ENCODE measurements at places on chromosomes 3 and 15.
A peak's percentile ranks its signal among the peaks of the same experiment; 100 is the strongest.

GRCh38 chr3:105781871-105782270 is 86.9 kb downstream of the CBLB start:
- no peak for DNase-seq

GRCh38 chr3:144369129-144369879 is 397.7 kb downstream of the DIPK2A start:
- DNase-seq, result no peak

GRCh38 chr3:122794483-122794778 is 438 bp upstream of the SLC49A4 start:
- no peak for DNase-seq

DNA sequence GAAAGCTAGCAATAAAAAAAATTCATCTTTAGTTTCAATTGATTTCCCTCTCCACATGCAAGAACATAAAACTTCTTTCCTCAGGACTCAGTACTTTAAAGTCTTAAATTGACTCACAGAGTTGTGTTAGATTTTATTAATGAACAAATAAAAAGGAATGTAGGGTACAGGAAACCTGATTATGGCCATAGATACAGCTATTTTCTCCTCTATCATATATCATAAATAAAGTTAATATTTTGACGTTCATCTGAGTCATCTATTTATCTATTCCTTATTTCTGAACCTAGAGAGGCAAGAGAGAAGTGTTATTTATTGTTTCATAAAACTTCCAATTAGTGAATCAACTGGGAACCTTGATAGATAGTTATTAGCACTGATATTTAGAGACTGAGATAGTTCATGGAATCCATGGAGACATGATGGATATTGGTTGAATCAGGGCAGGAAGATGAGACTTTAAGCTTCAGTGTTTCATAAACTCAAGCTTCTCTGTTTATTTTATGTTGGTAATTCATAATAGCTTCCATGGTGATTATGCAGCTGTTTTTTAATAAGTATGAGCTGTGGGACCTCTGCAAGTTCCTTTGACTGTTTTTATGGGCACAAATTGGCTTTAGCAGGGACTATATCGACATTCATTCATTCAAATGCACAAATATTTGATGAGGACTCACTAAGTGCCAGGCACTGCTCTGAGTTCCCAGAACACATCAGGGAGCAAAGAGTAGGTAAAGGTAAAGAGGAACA is 143.5 kb upstream of the TGFBR2 start:
- no peak for DNase-seq

DNA sequence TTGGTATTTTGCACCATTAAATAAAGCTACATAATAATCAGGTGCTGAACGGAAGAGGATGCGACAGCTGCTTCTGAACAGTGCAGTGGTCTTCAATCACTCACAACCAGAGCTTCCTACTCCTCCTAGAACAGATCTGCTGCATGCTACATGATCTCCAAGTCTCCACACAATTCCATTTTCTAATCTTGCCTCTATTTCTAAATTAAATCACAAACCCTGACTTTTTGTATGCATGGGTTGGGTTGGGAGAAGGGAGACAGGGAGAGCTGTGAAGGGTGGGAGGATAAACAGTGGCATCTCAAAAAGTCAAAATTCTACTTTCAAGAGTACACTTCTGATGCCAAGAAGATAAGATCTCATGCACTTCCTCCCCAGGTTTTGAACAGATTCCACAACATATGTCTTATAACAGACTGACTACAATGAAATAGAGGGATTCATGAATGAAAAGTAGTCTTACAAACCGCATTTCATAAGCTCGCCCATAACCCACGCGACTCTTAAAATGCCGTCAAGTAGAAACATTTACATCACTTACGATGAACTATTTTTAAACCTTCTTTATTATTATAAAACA is 57.2 kb downstream of the CHSY1 start:
- DNase-seq, result no peak

DNA sequence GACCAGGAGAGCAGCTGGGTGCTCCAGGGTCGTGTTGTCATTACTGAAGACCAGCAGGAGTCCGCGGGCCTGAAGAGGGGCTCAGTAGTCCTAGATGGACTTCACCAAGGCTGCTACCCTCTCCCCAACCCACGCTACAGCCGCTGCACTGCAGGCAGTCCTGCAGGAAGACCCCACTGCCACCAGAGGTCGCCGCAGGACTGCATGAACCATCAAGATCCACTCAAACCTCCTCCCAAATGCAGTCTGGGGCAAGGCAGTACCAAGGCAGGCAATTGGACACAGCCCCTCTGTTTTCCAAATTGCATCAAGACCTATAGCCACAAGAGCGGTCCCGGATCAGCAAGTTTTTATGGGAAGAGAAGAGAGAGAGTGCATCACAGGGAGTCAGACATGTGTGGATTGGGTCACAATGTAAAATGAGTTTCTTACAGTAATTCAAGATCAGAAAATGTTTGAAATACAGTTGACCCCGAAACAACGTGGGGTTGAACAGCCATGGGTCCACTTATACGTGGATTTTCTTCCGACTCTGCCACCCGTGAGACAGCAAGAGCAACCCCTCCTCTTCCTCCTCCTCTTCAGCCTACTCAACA is 46.7 kb downstream of the DZIP1L start:
- peak; percentile 58 for DNase-seq

DNA sequence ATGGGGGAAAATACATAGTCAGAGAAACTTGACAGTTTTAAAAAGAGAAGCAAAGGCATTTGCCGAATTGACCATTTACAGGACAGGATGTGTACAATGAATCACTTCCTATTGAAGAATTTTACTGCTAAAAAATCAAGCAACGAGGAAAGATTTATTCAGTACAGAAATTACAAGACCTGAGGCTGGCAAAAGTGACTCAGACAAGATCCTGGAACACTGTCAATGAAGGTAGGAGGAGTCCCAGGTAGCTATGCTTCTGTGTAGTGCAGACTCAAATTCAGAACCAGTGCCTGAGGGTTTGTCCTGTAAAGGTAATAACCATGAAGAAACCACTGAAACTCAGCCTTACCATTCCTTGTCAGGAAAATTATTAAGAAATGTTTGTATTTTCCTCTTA is 120.9 kb downstream of the ZMAT3 start:
- DNase-seq, result no peak

GRCh38 chr3:126034481-126035361 is 49.2 kb downstream of the SLC41A3 start:
- no peak for DNase-seq

DNA sequence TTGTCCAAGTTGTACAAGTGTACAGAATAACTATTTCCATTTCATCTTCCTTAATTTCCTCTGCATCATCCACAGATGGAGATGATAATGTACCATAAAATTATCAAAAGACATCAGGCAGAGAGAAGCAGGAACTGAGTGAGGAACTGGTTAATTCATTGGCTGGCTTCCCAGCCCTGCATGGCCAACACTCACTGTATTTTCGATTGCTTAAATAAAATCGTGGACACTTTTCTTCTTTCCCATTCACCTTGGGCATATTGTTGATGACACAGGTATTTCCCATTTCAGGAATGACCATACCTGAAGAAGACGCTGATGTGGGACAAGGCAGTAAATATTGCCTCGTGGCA is 144.2 kb upstream of the ABHD17C start:
- DNase-seq, result no peak

DNA sequence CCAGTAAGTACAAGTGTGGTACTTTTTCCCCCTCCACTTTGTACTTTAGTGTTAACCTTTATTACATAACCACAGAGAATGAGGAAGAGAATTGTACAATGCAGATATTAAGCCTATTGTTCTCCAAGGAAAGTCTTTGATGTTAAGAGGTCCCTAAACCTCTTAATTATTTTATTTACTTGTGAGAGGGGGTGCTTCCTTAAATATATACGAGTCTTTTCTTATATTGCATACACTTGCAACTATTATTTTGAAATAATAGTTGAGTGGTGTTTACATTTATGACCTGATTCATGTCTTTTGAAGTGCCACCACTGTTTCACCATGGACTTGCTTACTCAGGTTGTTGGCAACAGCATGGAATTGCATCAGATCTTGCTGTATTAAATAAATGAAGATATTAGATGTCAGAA is 10.1 kb downstream of the USP3 start:
- DNase-seq, result no peak

DNA sequence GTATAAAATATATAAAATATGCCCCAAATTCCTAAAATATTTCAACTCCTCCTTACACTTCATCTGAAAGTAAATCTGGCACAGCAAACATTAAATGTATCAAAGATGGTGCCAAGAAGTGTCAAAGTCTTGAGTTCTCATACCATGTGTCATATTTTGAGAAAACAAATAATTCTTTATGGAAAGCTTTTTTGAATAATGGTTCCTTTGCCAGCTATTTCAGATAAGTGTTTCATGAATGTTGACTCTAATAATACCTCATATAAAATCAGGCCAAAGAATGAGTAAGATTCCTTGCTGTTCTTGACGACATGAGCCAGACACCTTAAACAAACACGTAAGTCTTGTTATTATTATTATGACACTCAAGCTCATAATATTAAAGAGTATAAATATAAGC is 30.3 kb upstream of the ZNF385D start:
- no peak for DNase-seq

GRCh38 chr3:190396001-190396400 is 8.0 kb downstream of the CLDN16 start:
- DNase-seq, result no peak

DNA sequence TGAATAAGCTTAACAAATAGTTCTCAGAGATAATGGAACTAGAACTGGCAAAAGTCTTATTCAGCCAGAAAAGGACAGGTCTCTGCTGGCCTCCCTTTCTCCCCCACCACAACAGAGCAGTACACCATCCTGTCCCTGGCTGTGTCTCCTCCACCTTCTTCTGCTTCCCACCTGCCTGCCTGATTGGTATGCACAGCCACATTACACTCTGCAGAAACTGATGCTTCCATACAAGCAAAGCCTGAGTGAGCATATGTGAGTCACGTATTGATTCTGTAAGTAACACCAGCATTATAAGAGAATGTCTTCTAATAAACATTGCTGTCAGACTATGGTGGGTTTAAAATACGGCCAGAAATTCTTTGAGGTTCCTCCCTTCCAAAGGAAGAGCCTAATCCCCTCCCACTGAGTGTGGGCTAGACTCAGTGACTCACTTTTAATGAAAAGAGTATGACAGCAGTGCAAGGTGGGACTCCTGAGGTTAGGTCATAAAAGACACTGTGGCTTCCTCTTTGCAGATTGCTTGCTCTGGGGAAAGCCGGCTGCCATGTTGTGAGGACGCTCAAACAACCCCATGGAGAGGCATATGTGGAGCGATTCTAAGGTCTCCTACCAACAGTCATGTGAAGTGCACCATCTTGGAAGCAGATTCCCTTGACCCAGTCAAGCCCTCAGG is 44.4 kb downstream of the ANXA2 start:
- DNase-seq, result no peak

DNA sequence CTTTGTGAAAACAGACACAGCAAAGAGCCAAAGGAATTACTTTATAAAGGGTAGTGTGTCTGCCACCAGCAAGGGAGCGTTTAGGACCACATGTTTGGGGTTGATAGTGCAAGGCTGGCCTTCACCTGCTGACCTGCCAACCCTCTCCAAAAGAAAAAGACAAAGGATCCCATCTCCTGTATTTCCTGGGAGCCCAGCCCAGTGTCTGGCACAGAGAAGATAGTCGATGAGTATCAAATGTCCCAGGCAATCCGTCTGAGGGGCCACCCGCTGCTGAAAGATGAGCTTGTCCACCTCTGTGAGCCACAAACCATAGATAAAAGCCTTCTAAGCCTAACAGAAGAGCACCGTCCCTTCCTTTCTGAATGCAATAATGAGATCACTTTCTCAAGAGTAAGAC is 154.8 kb upstream of the CTNNB1 start:
- no peak for DNase-seq

DNA sequence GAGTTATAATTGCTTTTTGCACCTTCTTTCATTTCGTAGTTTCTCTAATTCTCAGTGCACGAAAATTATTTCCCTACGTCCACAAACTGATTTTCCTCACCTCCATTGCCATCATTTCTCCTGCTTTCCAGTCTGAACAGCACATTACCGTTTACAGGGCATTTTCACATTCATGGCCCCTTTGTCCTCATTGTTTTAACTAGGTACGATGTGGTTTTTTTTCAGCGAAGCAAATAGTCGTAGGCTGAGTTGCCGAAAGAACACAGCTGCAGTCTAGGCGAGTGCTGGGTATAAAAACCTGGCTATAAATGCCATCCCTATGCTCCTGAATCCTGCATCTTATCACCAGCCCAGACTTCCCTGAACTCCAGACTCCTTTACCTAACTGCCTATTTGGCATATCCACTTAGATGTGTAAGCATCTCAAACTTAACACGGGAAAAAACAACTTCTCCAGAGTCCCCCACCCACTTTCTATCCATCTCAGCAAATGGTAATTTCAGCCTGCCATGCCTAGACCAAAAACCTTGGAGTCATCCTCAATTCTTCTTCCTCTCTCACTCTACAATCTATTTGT is 691 bp upstream of the FSIP1 start:
- no peak for DNase-seq

DNA sequence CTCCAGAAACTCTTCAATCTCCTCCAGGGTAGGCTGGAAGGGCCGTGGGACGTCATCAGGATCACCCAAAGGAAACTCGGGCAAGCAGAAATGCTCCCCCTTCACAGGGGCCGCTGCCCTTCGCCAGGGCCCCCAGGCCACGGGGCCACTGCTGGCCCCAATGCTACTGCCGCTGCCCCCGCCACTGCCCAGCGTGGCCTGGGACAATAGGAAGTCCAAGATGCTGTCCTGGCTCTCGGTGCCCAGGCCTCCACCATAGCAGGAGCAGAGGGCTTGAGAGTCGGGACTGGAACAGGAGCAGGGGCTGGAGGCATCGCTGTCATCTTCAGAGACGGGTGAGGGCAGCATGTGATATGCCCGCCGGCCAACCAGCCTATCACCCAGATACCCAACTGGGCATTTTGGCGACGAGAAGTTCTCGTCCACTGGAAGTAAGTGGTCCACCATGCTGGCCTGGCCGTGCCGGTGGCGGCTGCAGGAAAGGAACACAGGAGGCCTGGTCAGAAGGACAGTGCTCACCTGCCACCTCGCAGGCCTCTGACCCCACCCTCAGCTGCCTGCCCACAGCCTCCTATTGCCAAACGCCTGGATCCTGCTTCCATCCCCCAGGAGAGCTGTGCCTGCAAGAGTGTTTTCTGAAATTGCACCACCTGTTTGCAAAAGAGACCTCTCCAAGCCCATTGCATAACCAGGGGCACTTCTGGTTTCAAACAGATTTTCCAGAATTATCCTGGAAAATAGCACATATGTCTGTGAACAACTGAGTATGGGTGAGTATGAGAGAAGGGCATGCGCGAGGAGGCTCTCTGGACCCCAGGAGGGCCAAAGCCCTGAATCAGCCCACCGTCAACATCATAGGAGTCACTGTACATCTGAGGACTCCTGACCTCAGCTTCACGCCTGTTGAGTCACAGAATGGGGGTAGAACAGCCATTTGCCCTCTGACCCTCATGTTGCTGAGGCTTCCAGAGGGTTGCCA is 4.4 kb downstream of the KLF15 start:
- no peak for DNase-seq

- DNase-seq, result no peak
These were observed 262.8 kb upstream of the NR2F2 start for GRCh38 chr15:96067677-96068076.

GRCh38 chr15:81152799-81153198 is 18.7 kb downstream of the CFAP161 start:
- DNase-seq, result no peak

- no peak for DNase-seq
These were observed 36.3 kb downstream of the PLA2G4D start for GRCh38 chr15:42057799-42058646.

All from T follicular helper cell (primary cell).